ENCODE measurements at places on chromosomes 1 and 21.

DNA sequence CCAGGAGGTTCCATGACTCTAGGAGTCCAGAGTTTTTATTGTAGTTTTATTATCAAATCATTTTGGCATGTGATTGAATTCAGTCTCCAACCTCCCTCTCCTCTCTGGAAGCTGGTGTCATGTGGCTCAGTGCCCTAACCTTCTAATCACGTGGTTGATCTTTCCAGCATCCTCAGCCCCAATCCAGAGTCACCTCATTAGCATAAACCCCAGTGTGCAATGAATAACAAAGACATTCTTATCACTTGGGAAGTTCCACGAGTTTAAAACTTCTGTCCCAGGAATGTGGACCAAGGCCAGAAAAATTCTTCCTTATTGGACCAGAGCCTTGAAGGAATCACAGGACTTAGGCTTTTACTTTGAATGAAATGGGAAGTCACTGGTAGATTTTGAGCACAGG, 52.2 kb downstream of the KIRREL1 start:
- no peak for DNase-seq

DNA sequence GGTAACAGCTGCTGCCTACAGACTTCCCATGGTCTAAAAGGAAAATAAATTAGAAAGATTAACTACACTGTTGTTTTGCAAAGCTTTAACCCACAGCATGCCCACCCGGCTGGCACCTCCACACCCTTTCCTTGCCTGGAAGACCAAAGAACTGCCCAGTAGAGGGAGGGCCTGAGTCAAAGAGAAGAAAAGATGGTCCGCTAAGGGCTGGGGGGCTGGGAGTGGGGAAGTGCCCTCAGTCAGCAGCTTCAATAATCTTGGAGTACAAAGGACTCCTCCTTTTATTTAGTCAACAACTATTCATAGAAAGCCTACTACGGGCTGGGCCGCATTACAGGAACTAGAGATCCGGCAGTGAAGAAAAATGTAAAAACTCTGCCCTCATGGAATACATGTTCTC, 40.6 kb downstream of the ERI3 start:
- no peak for DNase-seq

GRCh38 chr1:102420034-102420433, 423.3 kb upstream of the OLFM3 start:
- DNase-seq = no peak

GRCh38 chr1:43194509-43194908, 22.4 kb downstream of the CFAP57 start:
- DNase-seq = no peak

GRCh38 chr1:216005916-216006315, 417.3 kb downstream of the USH2A start:
- DNase-seq = peak; percentile 46

GRCh38 chr21:35252831-35253230, 203.7 kb upstream of the RUNX1 start:
- no peak for DNase-seq

GRCh38 chr1:75171876-75172275, 37.7 kb downstream of the LHX8 start:
- no peak for DNase-seq

- DNase-seq = no peak
Measured at GRCh38 chr1:155293086-155293749, 8.0 kb downstream of the PKLR start.

DNA sequence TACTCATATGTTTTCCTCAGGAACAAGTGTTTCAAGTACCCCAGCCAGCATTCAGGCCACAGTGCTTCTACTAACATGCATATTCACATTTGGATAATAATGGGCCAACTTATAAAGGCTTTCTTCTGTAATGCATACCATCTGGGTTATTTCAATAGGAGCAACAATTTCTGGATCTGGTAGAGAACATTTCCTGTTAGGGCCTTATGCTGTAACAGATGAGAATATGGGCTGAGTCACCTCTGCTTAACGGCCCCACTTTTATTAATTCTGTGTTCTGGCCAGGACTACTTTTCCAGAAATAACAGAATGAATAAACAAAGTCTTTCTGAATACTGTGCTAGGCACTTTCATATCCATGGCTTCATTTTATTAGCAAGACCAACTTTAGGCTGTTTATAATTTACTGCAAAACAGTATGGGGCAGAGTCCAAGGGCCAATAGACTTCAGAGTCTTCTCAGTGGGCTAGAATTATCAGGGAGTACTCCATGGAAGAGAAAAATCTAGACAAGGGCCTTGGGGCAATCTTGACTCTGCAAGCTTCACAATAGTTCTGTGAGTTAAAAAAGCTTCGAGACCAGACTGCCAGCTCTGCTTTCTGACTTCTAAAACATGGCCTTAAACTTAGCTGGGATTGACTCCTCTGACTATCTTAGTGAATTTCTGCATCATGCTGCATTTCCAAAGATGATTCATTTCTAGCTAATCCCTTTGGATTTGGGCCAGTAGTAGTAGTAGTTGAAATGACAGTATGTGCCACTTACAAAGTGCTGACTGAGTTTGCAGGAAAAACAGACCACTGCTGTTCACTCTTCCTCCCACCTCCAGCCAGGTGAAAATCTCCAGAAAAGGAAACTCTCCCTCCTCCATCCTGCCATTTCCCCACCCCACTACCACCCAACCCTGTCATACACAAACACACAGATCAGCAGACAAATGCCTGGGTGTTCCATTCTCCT, 8.2 kb upstream of the SSX2IP start:
- DNase-seq = peak; percentile 84

DNA sequence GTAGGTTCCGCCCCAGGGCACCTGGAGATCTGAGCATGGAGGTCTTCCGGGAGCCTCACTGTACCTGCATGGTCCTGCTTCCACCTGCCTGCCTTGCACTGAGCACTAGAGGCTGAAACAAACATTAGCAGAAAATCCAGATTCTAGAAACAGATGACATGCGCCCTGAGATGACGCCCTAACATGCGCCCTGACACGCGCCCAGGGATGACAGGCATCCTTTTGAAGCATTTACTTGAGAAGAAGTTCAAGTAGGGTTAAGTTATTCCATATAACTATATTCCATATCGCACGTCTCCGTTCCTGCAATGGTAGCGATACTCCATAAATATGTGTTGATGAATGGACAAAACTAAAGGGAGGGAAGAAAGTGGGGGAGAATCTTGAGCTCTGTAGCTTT, 13.7 kb downstream of the ACTA1 start:
- DNase-seq = no peak

GRCh38 chr1:246425895-246426294, 81.2 kb downstream of the SMYD3 start:
- no peak for DNase-seq

- DNase-seq = no peak
Measured at GRCh38 chr1:24932725-24933294, 2.7 kb upstream of the RUNX3 start.

- DNase-seq = no peak
Measured at GRCh38 chr1:32111789-32112188, 3.9 kb downstream of the KPNA6 start.

DNA sequence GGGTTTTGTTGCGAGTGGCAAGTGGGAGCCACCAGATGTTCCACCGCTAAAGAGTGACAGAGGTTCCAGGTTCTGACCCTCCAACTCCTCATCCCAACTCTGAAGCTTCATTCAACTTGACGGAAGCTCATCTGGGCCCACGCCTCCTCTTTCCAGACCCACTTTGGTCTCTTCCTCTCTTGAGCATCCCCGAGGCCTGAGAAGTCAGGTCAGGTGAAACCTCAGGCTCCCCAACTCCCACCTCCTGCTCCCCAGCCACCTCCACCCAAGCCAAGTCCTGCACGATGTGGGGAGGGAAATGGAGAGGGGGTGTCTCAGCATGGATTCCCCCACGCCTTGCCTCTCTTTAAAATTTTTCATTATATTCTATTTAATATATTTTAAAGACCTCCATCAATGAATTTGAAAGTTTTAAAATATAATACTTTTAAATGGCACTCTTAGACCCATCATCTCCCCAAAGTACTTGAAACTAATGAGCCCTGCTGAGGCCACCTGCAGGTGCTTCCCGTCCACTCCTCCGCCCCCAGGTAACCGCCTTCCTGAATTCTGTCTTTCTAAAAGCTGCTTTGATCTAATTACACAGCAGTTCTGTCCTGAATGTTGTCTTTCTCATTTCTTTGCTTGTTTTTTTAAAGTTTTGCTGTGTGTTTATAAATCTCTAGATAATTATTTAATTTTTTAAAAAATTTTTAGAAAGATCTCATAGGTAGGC, 238.1 kb downstream of the KAZN start:
- DNase-seq = no peak

DNA sequence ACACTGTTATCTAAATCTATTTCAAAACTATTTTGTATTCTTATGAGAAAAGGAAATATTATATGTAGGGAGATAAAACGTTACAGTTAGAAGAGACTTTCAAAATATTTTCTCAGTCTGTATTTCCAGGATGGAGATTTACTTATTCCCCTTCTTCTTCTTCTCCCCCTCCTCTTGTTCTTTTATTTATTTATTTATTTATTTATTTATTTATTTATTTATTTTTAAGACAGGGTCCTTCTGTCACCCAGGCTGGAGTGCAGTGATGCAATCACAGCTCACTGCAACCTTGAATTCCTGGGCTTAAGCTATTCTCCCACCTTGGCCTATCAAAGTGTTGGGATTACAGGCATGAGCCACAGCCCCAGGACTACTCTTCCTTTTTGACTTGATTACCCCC, 2.8 kb upstream of the RPF1 start:
- DNase-seq = no peak

GRCh38 chr1:54885237-54885679, 1.7 kb downstream of the DHCR24 start:
- DNase-seq = no peak

- DNase-seq = no peak
Measured at GRCh38 chr1:207740207-207740606, 11.6 kb upstream of the CD46 start.

DNA sequence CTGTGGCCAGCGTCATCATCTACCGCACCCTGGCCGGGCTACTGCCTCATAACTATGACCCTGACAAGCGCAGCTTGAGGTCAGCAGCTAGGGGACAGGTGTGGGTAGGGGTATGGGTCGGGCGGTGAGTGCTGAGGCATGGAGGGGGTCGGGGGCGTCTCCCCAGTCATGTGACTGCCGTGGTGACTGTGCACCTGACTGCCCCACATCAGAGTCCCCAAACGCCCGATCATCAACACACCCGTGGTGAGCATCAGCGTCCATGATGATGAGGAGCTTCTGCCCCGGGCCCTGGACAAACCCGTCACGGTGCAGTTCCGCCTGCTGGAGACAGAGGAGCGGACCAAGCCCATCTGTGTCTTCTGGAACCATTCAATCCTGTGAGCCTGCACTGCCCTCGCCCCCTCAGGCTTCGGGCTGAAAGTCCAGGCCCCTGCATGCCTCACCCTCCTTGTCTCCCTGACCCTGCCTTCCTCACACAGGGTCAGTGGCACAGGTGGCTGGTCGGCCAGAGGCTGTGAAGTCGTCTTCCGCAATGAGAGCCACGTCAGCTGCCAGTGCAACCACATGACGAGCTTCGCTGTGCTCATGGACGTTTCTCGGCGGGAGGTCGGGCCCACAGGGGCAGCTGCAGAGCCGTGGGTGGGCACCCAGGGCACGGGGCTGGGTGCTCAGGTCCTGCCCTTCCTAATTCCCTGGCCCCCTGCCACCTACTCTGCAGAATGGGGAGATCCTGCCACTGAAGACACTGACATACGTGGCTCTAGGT, 13.5 kb downstream of the PSRC1 start:
- no peak for DNase-seq

DNA sequence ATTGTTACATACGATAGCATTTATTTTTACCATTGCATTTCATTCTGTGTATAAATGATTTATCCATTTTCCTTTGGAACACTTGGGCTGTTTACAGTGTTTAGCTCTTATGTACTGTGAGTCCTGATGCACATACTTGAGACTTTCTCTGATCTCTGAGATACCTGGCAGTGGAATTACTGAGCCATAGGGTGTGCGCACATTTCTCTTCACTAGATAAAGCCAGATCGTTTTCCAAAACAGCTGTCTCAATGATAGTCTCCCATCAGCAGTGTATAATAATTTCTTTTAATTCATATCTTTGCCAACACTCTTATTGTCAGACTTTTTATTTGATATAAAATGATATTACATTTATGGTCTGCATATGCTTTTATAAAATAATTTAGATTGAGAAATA, 66.2 kb downstream of the VPS13D start:
- DNase-seq = no peak

GRCh38 chr1:199403531-199404116, 623.9 kb upstream of the NR5A2 start:
- DNase-seq = peak; percentile 50

- no peak for DNase-seq
Measured at GRCh38 chr1:159829273-159829634, 2.6 kb downstream of the SLAMF8 start.

GRCh38 chr1:204258213-204259115, 44.7 kb upstream of the GOLT1A start:
- DNase-seq = peak; percentile 20

GRCh38 chr1:107865627-107866026, 99.4 kb downstream of the VAV3 start:
- DNase-seq = no peak

- no peak for DNase-seq
Measured at GRCh38 chr1:86375688-86376087, 20.4 kb downstream of the ODF2L start.

GRCh38 chr1:41378999-41379737, 17.9 kb downstream of the FOXO6 start:
- no peak for DNase-seq

DNA sequence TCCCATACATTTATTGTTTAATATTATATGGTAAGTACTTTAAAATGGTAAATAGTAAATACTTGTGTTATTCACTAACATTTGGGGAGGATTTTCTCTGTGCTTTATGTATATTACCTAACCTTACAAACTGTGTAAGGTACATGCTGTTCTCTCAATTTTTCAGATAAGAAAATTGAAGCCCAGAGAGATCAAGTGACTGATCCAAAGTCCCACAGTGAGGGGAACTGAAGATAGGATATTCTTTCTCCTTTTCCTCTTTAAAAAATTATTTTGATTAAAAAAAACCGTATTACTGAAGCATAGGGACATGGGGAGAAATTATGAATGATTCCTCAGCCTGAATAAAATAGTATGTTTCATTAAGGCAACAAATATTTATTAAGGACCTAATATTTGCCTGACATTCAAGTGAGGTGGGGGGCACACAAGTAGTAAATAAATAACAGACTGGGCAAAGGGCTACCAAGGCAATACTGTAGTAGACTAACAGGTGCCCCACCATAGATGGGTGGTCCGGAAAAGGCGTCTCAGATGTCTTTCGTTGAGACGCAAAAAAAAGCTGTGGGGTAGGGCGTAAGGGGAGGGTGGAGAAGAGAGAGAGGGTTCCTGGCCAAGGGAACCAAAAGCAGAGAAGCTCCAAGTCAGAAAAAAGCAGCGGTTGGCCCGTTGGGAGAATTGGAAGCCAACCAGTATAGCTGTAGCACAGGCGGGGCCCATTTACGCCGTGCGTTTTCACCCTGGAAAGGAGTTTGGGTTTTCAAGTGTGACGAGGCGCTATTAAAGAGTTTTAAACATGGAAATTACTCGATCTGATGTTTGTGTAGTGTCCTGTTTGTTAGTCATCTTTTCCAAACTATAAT, 944 bp upstream of the AGO3 start:
- peak; percentile 29 for DNase-seq
